LoVo (cell line): ENCODE measurements at places on chromosomes 5 and 9.

DNA sequence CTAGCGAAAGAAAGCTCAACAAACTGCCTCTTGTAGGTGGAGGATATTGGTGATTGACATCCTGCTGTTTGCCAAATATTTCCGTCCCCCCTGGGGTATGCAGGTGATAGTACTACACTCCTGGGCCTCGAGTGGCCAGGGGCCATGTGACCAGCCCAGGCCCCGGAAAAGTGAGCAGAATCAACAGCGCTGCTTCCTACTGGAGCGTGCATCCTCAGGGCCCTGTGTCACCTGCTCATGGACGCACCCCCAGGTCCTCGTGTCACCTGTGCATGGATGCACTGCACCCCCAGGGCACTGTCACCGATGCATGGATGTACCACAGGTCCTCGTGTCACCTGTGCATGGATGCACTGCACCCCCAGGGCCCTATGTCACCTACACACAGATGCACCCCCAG is 43.8 kb downstream of the ADAMTS16 start:
- no peak for DNase-seq

DNA sequence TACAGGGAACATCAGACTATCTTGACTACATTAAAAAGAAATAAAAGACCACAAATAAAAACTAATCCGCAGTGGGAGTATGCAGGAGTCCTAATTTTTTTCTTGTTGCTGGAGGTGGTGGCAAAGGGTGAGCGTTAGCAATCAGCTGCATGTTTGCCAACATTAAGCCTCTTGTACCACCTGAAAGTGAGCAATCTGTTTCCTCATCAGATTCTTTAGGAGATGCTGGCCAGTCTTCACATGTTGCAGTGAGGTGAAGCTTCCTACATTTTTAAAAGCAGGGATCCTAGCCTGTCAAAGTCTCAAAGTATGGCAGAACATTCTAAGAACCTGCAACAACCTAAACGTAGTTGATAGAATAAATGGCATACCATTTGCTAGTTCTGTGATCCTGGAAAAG is 162.2 kb upstream of the MEF2C start:
- no peak for DNase-seq

GRCh38 chr5:78591972-78592700 is 56.4 kb downstream of the LHFPL2 start:
- DNase-seq: no peak

DNA sequence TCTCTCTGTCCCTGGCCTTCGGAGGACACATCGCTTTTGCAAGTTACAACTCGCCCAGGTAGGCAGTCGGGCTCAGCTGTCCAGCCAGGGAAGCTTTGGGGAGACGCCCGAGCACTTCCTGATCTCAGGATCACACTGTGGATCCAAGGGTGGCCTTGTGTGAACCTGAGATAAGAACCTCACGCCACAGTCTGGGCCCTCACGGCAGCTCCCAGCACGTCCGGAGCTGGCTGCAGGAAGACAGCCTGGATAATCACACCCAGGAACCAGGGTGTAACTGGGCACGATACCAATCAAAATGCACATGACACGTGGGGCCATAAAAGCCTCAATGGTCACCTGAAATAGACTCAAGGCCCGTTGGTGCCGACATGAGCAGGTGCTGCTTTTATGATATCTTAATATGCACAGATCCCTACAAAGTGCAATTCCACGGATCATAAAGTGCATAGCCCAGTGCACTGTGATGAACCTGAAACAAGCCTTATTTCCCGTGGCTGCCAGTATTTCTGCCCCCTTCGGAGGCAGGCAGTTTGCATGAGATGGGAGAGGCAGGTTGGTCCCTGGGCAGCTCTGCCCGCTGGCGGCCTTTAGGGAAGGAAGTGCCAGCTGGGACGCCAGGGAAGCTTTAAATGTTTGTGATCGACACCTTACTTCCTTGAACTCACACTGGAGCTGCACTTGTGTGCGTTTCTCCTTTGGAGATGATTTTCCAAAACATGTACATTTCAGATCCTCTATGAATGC is 14.5 kb downstream of the SLC6A18 start:
- no peak for DNase-seq

- no peak for DNase-seq
These were observed 28.0 kb upstream of the NPR3 start for GRCh38 chr5:32683125-32683524.

DNA sequence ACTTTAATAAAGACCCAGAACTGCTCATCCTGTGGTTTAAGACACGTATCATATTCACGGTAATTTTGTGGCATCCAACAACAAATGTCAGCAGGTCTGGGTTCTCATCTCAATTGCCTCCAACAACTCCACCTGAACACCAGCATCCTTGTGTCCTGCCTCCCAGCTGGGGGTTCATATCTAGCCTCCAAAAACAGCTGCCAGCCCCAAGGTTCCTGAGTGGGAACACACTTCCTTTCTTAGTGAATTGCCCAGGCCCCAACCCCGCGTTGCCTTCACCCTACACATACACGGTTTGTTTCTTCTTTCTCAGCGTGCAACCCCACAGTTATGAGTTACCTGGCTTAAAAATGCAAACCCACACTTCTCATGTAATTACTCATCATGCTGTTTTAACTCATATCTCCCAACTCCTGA is 77.9 kb downstream of the SEMA4D start:
- DNase-seq: no peak

DNA sequence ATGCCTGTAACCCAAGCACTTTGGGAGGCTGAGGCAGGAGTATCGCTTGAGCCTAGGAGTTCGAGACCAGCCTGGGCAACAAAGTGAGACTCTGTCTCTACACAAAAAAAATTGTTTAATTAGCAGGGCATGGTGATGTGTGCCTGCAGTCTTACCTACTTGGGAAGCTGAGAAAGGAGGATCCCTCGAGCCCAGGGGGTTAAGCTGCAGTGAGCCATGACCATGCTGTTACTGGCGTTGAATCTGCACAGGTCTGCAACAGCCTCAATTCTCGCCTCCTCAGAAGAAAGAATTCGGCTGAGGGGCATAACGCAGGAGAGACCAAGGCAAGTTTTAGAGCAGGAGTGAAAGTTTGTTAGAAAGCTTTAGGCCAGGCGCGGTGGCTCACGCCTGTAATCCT is 18.0 kb downstream of the CCT5 start:
- no peak for DNase-seq
